ENCODE measurements at places on chromosomes 5 and 9.

- DNase-seq = no peak
Measured at GRCh38 chr9:135479469-135480052, at the start of gene PPP1R26. Gene PPP1R26, plus strand, starts transcription at chr9:135479782. Its CDS starts 4,729 bp downstream, at chr9:135484511.

- DNase-seq = no peak
Measured at GRCh38 chr5:88842784-88843183, 40.2 kb downstream of the MEF2C start.

DNA sequence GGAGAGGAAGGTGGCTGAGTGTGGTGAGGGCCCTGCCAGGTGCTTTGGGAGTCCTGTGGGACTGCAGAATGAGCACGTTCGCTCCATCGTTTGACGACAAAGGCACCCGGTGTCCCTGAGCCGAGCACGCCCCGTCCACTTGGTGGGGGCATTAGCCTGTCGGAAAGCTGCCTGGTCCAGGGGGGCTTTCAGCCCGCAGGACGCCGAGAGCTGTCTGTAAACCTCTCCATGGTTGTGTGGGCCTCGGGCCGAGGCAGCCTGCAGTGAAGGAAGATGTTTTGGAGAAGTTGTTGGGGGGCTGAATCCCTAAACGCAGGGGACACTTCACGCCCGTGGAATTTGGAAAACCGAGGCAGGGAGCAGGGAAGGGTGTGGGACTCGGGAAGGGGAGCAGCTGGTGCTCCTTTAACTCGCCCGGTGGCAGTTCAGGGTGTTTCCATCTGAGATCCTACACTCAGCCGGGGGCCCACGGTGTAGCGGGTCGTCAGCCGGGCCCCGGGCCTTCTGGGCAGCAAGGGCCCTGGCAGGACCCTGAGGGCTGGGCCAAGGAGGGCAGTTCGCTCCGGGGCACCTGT is 53.8 kb downstream of the MRPL36 start:
- no peak for DNase-seq

DNA sequence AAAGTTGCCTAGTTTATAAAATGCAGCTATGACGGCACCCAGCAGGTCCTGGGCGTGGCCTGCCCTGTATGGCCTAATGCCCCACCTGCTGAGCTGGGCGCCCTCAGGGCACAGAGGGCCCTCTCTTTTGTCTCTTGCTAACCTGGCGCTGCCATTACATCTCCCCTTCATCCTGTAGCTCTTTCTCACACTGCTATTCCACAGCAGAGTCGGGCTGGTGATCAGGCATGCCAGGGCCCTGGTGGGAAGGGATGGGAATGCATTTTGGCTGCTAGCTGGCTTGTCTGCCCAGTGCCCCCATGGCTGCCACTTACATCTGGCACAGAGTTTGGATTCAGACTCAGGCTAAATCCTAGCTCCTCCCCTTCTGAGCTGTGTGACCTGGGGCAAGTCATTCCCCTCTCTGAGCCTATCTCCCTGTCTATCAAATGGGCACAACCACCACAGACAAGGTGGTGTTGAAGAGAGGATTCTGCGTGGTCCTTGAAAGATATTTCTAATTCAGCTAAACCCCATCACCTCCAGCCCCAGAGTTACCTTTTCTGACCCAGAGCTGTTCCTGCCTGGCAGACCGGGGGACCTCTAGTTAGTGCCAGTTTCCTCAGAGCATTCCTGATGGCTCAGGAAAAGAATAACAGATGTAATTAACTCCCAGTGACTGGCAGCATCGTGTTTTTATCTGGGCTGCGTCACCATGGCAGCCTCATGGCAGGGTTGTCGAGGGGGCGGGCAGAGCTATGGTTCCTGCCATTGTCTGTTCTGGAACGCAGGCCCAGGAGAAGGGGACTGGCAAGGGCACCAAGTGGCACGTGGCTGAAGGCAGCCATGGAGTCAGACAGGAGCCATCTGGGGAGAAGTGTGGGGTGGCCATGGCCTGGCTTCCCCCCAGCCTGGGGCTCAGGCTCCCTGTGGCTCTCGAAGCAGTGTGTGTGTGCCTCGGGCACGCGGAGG is 6.3 kb downstream of the PRR7 start:
- no peak for DNase-seq

DNA sequence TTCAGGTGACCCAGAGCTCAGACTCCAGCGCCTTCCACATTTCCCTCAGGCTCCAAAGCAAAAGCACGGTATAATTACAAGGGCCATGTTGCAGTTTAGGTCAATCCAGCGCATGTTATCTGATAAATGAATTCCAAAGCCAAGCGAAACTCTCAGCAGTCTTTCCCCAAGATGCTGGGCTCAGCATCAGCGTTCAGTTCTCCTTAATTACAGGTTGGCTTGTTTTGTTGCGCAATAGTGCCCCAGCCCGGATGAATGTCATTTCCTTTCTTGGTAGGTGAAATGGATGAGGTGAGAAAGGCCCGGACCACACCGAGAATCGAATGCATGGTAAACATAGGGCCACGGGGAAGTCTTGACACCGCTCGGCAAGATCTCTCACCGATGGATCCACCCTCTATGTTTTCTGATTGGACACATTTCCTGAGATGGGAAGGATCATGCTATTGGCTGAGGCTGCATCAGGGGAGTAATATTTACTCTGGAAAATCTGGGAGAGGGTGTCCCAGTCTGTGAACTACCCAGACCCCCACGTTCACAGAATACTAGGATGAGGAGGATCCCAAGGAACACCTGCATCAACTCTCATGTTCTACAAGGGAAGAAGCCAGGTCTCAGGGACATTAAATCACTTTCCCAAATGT is 221.2 kb upstream of the ANKRD55 start:
- DNase-seq = no peak

DNA sequence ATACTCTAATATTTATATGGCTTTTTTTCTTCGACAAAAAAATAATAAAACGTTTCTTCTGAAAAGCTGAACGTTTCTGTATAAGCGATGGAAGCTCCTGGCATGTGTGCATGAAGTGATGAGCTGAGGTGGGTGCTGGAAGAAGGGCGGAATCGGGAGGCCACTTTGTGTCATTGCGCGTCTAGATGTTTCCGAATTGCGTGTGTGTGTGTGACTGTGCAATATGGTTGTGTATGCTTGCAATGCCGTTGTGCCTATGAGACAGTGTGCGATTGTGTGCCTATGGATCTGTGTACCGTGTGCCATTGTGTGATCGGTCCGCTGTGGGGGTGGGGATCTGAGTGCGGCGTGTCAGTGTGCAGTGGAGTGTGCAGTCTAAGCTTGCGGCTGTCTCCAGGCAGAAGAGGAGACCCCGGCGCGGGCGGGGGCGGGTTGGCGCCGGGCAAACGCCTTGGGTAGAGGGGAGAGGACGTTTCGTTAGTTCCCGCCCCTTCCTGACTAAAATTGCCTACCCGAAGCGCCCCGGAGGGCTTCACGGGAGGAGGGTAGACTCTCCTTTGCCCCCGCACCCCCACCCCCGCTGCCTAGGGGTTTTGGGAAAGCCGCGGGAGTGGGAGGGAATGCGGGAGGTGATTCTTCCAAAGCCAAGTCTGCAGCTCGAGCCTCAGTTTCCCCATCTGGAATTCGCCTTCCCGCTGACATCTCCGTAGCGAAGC is 24.2 kb downstream of the PCDHGC5 start:
- no peak for DNase-seq

- DNase-seq = no peak
Measured at GRCh38 chr5:72518001-72518683, 10.9 kb upstream of the ZNF366 start.

- no peak for DNase-seq
Measured at GRCh38 chr5:2136728-2137333, 254.1 kb upstream of the IRX4 start.

DNA sequence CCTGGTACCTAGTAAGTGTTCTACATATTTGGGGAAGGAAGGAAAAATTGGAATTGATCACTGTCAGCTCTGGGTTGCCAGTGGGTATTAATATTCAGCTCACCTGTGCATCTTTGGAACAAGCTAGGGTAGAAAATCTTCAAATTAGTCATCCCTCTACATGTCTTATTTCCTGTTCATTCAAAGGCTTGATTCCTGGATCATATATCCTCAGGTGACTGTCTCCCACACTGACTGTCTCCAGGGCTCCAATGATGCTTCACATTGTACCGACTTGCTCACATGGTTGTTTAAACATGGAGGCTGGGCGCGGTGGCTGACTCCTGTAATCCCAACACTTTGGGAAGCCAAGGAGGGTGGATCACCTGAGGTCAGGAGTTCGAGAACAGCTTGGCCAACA is 11.6 kb upstream of the SUSD1 start:
- no peak for DNase-seq

DNA sequence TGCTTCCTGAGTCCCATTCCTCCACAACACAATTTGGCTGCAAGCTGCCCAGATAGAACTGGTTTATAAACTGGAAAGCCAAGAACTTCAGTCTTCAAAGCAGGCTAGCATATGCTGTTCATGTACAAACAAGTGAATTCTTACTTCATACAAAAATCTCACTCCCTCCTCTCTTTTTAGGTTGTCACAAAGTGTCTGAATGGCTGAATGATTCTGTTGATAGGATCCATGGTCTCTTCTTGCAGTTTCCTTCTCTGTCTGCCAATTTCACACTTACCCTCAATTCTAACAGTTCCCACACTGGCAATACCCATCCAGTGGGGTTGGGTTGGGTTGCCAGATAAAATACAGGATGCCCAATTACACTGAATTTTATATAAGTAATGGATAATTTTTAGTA is 363.5 kb downstream of the DEPDC1B start:
- DNase-seq = no peak

GRCh38 chr5:14847471-14847870 is 24.1 kb downstream of the ANKH start:
- no peak for DNase-seq

DNA sequence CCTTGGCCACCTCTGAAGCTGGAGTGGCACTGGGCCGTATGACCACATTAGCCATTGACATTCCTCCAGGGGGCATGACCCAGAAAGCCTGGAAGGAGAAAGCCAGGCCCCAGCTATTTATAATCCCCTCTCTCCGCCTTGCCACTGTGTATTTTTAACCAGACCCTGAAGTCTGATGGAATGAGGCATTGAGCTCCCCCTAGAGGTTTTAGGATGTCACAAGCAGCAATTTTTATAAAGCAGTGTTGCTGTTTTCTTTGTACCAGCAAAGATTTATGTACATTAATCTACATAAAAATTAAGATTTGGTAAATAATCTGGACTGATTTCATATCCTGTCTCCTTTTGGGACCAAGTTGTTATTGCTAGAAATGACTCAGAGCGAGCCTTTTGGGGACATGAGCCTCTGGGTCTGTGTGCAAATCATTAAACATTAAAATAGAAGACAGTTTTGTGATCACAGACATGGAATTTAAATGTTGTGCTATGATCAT is 127.1 kb downstream of the TRIO start:
- DNase-seq = no peak

DNA sequence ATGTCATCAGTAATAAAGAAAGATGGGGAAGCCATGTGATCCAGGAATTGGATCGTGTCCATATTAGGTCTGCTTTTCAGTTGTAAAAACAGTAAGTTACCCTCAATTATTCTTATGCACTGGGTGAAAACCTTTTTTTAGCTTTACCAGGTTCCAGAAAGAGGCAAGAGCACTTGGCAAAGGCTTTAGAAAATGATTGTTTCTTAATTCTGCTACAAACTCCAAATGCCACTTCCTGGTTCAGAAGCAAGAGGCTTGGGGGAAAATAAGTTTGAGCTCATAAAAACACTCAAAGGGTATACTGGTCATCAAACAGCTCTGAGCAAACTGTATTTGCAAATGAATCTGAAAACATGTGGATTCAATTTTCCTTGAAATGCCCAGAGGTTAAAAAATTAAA is 615.6 kb downstream of the EBF1 start:
- no peak for DNase-seq

DNA sequence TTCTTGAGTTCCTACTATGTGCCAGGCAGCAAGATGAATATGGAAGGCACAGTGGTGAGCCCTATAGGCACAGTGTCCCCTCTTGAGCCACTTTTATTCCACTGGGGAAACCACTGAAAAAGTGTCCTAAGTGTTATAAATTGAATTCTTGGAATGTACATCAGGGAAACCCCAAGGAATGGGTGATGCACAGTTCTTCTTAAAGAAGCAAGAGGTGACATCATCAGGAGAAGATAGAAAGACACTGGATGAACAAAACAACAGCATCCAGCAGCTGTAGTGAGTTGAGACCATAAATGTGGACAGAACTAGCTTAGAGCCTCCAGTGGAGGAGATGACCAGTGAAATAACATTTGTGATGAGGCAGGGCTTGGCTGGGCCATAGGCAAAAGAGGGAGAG is 199.2 kb upstream of the ANKRD55 start:
- no peak for DNase-seq

DNA sequence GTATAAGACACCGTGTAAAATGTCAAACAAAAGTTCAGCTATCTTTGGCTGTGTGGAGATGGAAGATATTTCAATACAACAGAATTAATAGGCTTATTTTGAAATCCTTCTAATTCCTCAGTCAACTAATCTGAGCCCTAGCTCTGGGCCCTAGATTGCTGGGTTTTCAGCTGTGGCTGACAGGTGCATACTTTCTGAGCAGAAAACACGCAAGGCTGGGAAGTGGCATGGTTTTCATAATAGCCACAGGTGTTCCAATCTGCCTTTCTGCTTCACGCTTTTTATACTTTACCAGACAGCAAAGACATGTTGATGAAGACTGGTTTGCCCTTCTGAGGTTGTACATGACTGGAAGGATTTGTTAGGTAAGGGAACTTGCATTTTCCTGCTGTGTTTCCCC is 20.7 kb upstream of the XPA start:
- DNase-seq = no peak

DNA sequence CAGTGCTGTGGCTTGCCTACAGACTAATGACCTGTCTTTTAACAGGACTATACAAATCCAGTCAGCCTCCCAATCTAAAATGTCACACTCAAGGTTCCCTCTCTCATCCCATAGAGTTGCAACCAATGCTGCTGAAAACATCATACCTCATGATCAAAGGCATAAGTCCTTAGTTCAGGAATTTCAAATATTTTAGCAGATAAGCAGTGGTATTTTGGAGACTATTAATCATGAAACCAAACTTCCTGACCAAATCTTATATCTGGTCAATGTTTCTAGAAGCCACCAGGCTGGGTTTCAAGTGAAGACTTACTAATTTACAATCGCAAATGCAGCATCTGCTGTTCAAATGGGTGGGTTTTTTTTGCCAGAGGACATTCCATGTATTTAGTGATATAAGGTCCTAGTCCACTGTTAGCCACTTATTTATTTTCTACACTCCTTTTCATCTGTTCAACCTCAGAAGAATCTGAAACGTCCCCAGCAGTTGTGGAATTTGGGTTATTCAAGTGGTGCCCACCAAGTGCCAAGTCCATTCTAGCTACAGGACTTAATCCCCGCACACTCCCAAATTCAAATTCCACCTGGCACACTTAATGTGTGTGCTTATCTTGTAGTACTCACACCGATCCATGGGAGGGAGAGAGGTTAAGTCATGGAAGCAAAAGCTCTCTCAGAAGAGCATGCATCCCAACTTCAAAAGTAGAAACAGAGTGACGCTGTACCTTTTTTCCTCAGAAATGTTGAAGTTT is 5.8 kb downstream of the TAS2R1 start:
- no peak for DNase-seq

GRCh38 chr9:115715666-115716065 is 437.9 kb upstream of the PAPPA start:
- no peak for DNase-seq

DNA sequence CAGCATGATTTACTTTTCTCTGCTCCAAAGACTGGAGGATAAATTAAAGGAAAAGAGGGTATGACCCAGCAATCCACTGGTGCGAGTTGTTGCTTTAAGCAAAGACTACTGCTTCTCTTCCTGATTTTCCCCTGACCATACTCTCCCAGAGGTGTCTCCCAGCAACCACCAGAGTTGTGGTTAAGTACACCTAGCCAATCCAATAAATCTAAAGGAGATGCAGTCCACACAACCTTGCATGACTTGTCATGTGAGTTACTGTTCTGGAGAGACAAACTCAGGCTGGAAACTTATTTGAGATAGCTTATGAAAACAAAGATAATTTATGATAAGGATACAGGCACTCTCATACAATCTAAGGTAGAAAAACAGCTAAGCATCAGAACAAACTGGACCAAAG is 11.9 kb downstream of the TMC1 start:
- no peak for DNase-seq

Data from stimulated activated CD8-positive, alpha-beta memory T cell treated with anti-CD3 and anti-CD28 coated beads, Interleukin-2, amount 100 ng/mL, for 1 hour (primary cell).